Vagina (tissue), 2 donors: ENCODE measurements at places on chromosomes 16 and 17. TPM values are rescaled to one million over a fixed set of nuclear protein-coding genes. Genes with fewer than 3 reads are reported as not detected.

The CA7 gene
- not detected for total RNA-seq

The CCDC144A gene
- 2.5 TPM for total RNA-seq

DNA sequence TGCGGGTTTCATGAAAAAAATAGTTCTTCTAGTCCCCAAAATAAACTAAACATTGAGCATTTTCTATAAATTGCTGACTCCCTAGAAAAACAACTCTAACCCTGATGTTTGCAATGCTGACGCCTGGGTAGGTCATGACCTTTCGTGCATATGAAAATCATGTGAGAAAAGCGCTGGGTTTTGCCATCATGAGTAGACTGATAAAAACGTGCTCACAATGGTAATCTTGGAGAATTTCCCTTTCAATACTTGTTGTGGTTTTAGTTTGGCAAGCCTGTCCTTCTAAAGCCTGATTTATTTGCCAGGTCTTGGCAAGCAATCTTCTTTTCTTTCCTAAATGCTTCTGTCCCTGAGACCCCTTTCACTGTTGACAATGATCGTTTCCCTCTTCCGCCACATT, 4.0 kb upstream of the CLEC10A start:
- DNase-seq = no peak

The TMEM220 gene
- total RNA-seq = 10.3 TPM

DNA sequence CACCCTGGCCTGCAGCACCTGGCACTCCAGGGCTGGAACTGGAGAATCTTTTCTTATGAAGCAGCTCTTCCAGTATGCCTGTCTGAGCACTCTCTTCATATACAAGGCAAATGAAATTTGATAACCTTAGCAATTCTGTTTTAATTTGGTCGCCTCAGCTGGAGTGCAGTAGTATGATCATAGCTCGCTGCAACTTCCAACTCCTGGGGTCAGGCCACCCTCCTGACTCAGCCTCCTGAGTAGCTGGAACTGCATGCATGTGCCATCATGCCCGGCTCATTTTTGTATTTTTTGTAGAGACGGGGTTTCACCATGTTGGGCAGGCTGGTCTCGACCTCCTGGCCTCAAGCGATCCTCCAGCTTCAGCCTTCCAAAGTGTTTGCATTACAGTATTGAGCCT, 140.8 kb upstream of the CHMP6 start:
- DNase-seq = no peak

DNA sequence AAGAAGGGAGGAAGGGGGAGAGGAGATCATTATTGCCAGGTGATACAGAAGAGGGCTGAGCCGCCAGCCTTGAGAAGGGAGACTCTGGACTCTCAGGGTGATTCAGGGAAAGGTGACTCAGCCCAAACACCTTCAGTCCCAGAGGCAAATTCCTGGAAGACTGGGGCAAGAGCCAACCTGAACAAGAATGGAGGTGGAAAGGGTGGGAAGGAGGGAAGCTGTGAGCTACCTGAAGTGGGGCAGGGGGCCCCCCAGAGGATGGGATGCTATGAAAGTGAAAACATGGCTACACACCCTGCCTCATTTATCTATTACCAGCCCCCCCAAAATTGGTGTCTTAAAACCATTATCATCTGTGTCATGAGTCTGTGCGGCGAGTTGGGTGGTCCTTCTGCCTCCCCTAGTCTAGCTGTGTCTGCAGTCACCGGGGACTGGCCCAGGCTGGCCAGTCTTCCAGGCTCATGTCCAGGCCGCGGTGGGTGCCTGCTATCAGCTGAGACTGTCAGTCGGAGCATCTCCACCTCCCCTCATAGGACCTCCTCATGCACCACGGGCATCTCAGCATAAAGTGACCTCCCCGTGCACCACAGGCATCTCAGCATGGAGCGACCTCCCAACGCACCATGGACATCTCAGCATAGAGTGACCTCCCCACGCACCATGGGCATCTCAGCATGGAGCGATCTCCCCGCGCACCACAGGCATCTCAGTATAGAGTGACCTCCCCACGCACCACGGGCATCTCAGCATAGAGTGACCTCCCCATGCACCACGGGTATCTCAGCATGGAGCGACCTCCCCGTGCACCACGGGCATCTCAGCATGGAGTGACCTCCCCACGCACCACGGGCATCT, 3.2 kb upstream of the SLC47A2 start:
- no peak for DNase-seq

GRCh38 chr16:50520451-50521245, 27.5 kb upstream of the NKD1 start:
- no peak for DNase-seq

DNA sequence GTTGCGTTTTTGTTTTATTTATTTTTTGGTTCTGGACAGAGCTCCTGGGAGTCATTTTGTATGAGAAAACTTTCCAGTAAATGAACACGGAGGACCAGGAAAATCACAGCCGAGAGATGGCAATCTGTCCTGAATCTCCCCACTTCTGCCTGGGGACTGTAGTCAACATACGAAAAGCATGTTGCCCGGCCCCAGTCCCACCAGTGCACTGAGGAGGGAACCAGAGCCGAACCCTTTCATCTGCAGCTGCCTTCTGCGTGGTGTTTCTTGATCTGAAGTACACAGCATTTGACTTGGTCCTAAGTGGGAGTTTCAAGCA, 18.9 kb downstream of the SNX11 start:
- no peak for DNase-seq

- no peak for DNase-seq
These were observed 524.5 kb upstream of the C16orf82 start for GRCh38 chr16:26542198-26542597.

- no peak for DNase-seq
These were observed 22.9 kb downstream of the DUSP14 start for GRCh38 chr17:37512442-37513068.

DNA sequence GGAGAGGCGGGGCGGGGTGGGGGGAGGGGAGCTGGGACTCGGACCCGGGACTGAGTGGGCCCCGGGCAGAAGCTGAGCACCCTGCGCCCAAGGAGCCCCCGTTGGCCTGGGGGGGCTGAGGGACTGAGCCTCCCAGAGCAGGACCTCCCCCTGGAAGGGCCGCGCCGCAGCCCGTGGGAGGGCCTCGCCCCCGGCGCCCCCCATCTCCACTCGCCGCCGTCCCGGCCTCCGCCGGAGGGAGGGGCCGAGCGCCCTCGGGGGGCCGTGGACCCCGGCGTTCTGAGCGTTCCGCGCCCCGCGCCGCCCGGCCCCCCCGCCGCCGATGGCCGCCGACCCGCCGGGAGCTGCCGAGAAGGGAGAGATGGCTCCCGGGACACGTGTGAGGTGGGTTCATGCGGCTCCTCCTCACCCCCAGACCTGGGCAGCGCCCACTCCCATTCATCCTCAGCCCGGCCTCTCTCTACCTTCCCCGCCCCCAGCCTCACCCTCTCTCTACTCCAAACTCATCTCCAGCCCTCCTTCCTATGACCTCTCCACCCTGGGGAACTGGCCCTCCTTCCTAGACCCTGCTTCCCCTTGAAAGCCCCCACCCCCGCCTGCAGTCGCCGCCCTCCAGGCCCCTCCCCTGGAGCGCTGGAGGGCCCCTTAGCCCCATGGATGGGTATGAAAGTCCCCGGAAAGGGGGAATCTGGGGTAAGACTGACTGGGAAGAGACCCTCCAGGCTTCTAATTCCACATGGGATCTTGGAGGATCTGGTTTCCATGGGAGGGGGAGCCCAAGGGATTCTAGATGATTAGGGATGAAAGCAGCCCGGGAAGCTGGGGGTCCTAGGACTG, 922 bp downstream of the FBXL19 start:
- no peak for DNase-seq

The KIF2B gene
- total RNA-seq = not detected

DNA sequence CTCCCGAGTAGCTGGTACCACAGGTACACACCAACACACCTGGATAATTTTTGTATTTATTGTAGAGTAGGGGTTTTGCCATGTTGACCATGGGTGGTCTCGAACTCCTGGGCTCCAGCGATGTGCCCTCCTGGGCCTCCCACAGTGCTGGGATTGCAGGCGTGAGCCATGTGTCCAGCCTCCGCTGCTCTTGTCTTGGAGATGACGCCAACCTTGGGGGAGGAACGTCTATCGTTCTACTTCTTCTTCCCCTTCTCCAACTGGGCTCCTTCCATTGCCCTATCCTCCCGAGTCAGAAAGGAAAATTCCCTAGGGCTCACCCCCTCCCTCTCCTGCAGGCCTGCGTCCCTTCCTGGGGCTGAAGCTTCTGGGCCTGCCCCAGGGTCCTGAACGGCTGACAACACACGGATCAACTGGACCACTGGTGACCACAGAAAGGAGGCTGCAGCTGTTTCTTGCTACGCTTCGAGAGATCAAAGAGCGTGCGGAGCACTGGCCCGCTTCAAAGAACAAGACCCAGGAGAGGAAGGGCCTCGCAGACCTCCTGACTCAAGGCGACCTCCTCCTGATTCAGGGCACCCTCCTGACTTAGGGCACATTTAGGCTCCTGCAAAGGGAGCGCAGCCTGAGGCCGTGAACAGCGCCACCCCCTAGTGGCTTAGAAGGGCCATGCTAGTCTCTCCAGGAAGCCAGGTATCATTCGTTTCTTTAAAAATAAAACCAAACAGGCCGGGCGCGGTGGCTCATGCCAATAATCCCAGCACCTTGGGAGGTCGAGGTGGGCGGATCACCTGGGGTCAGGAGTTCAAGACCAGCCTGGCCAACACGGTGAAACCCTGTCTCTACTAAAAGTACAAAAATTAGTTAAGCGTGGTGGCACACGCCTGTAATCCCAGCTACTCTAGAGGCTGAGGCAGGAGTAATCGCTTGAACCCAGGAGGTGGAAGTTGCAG, 48.5 kb upstream of the HELZ start:
- no peak for DNase-seq

DNA sequence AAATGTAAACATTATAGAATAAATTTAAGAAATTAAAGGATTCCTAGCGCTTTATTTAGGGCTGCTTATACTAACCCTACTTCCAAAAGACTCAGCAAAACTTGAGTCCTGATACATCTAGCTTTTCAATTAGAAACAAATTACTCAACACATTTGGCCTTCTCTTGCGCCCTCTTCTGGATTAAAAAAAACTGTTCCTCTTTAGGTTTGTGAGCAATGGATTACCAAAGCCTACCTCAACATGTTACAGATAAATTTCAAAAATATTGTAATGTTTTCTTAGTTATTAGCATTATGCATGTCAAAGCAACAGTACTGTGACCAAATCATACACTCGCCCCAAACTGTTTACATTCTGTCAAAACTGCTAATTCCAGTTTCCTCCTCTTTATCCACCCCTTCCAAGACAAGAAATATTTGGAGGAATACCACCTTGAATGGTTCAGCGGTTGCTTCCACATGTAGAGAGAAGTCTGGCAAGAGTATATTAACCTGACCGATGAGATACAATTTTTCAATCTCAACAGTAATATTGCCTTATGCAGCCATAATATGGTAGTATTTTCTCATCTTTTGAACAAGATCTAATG, 2.7 kb downstream of the NUFIP2 start:
- no peak for DNase-seq

The NEUROD2 gene
- total RNA-seq = not detected

GRCh38 chr16:89009343-89010209, 32.6 kb upstream of the CBFA2T3 start:
- no peak for DNase-seq

GRCh38 chr16:78455861-78456260, 356.4 kb downstream of the WWOX start:
- no peak for DNase-seq

GRCh38 chr16:11383481-11384183, 38.4 kb downstream of the RMI2 start:
- DNase-seq = no peak

The SNX20 gene
- 2.2 TPM for total RNA-seq

The CSH1 gene
- total RNA-seq = not detected

DNA sequence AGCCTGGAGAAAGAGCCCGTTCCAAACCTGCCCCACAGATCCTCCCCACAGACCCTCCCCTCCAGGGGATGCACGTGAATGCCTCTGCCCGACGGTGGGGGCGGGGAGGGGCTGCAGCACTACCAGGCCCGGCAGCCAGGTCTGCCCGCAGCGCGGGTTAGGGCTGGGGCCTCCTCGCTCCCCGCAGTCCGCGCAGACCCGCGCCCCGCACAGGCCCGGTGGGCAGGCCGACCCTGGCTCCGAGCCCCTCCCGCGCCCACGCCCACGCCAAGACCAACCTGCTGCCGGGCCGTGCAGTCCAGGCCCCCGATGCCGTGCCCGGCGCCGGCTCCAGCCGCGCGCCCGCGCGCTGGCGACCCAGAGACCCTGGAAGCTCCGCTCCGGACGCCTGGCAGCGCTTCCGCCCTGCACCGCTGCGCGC, at the start of gene RPUSD1:
RPUSD1 (minus strand) TSS at position 404 of the 421 bp plus-strand sequence. CDS start 644 bp downstream, outside the sequence.
- DNase-seq = no peak

GRCh38 chr16:57823836-57824235, 21.5 kb upstream of the KIFC3 start:
- no peak for DNase-seq

DNA sequence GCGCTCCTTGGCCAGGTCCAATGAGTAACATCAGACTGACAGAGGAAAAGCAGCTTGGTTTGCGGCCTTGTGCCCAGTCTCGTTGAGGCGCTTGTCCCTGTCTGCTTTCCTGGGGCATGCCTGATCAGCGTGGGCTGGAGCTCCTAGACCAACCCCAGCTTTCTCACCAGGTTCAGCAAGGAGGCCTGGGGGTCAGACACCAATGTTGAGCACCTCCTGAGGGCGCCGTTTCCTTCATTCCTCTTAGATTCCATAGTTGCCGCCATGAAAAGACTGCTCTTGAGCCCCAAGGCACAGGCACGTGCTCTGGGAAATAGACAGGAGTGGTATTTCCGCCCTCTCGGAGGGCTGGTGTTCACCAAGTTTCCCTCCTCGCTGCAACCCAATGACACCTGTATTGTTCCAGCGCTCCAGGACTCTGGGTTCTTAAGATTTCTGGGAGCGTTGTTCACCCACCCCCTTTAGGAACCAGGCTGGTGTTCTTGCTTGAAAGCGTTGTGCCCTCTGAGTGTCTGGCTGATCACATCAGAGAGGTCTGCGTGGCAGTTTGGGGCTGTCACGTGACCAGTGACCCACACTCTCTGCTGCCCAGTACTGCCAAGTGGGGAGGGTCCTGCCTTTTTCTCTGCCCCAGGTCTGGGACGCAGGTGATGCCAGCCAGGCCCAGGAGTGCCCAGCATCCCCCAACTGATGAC, 18.0 kb downstream of the KCTD2 start:
- no peak for DNase-seq

GRCh38 chr16:2692948-2693651, 10.8 kb downstream of the KCTD5 start:
- no peak for DNase-seq

GRCh38 chr17:33679595-33679994, 386.5 kb upstream of the ASIC2 start:
- no peak for DNase-seq

The TBX21 gene
- 2.9 TPM for total RNA-seq

DNA sequence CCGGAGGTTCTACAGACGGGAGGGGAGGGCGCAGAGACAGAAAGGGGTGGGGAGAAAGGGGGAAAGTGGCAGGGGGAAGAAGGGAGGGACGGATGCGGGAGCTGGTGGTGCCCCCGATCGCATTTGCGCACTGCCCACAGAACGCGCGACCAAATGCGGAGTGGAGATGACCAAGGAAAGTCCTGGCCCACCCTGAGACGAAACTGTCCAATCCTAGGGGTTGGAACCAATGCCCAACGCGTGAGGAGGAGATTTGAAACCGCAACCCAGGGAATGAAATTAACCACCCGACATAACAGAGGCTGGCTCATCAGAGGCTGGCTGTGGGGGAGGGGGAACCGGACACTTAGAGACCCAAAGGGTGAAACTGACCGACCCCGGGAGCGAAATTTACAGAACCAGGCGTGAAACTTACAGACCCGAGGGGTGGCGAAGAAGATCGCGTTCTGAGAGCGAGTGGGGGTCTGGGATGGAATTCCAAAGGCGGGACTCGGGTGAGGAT, 1.4 kb downstream of the HES7 start:
- DNase-seq = no peak

The C16orf86 gene
- 10.3 TPM for total RNA-seq
